ENCODE measurements at places on chromosomes 1 and 21.
A peak's percentile ranks its signal among the peaks of the same experiment; 100 is the strongest.

DNA sequence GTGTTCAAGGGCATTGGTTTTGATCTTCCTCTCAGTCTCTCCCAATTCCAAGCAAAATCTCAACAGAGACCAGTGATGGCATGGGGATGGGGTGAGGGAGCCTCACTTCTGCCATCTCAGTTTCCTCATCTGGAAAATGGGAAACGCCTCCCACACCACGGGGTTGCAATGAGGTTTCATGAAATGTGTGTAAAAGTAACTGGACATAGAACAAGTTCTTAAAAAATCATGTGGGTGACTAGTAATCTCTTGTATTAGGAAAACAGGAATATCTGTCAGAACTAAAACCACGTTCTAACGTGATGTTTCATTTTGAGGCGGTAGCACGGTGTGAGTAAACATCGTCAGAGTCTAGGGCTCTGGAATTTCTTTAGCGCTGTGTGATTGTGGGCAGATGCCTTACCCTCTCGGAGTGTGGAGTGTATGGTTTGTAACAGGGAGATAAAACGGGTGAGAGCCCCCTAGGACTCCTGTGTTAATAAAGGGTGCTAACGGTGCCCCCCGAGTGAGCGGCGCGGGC is 55.5 kb upstream of the DNAJC6 start:
- H3K4me3 ChIP-seq, result peak overlapping the region; percentile 96
- H3K27me3 ChIP-seq, result peaks cover 8% of the 10 kb centered on the region
- H3K36me3 ChIP-seq, result peaks cover 4% of the 10 kb centered on the region

GRCh38 chr1:1628754-1629429 is 3.1 kb upstream of the MMP23B start:
- no peak overlapping the region for H3K27ac ChIP-seq
- H3K27me3 ChIP-seq, result peaks cover 1% of the 10 kb centered on the region
- no peak overlapping the region for H3K4me3 ChIP-seq
- no peaks in the 10 kb centered on the region for H3K4me1 ChIP-seq
- no peak for DNase-seq

GRCh38 chr1:51310871-51311613 is 19.3 kb downstream of the TTC39A start:
- H3K27ac ChIP-seq, result no peak overlapping the region
- no peak overlapping the region for H3K4me3 ChIP-seq
- H3K36me3 ChIP-seq, result no peaks in the 10 kb centered on the region
- peaks cover 12% of the 10 kb centered on the region for H3K27me3 ChIP-seq
- peaks cover 30% of the 10 kb centered on the region for H3K4me1 ChIP-seq
- no peak for DNase-seq

GRCh38 chr1:61724813-61725694 is at the start of gene TM2D1:
TSS of gene TM2D1 (minus strand) at chr1:61725141. CDS start at chr1:61725120, 21 bp downstream.
- peak within 1 kb of the TSS; percentile 93 for H3K4me3 ChIP-seq
- peak; percentile 90 for DNase-seq
- H3K27me3 ChIP-seq, result peaks cover 5% of the 10 kb centered on the region
- H3K4me1 ChIP-seq, result peaks cover 4% of the 10 kb centered on the region
- no peaks in the 10 kb centered on the region for H3K36me3 ChIP-seq

GRCh38 chr1:11071463-11072215 is 11.8 kb upstream of the SRM start:
- peaks cover 51% of the 10 kb centered on the region for H3K36me3 ChIP-seq
- no peaks in the 10 kb centered on the region for H3K4me1 ChIP-seq
- H3K27ac ChIP-seq, result no peak overlapping the region

DNA sequence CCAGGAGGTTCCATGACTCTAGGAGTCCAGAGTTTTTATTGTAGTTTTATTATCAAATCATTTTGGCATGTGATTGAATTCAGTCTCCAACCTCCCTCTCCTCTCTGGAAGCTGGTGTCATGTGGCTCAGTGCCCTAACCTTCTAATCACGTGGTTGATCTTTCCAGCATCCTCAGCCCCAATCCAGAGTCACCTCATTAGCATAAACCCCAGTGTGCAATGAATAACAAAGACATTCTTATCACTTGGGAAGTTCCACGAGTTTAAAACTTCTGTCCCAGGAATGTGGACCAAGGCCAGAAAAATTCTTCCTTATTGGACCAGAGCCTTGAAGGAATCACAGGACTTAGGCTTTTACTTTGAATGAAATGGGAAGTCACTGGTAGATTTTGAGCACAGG is 52.2 kb downstream of the KIRREL1 start:
- peaks cover 4% of the 10 kb centered on the region for H3K36me3 ChIP-seq
- peaks cover 17% of the 10 kb centered on the region for H3K4me1 ChIP-seq
- peaks cover 5% of the 10 kb centered on the region for H3K27me3 ChIP-seq
- H3K27ac ChIP-seq, result no peak overlapping the region

GRCh38 chr21:29904359-29905282 is 35.2 kb downstream of the GRIK1 start:
- H3K27ac ChIP-seq, result no peak overlapping the region
- no peak for DNase-seq
- H3K4me1 ChIP-seq, result no peaks in the 10 kb centered on the region
- no peaks in the 10 kb centered on the region for H3K27me3 ChIP-seq

- H3K4me3 ChIP-seq, result no peak overlapping the region
- no peak overlapping the region for H3K27ac ChIP-seq
- H3K36me3 ChIP-seq, result no peaks in the 10 kb centered on the region
- no peak for DNase-seq
- H3K27me3 ChIP-seq, result peaks cover 9% of the 10 kb centered on the region
Measured at GRCh38 chr1:201206176-201206575, 15.6 kb downstream of the IGFN1 start.

GRCh38 chr21:37529649-37530048 is 163.1 kb downstream of the DYRK1A start:
- no peak for DNase-seq
- no peak overlapping the region for H3K27ac ChIP-seq
- peaks cover 15% of the 10 kb centered on the region for H3K36me3 ChIP-seq
- H3K27me3 ChIP-seq, result peaks cover 2% of the 10 kb centered on the region
- H3K4me1 ChIP-seq, result peaks cover 8% of the 10 kb centered on the region
- H3K4me3 ChIP-seq, result no peak overlapping the region

DNA sequence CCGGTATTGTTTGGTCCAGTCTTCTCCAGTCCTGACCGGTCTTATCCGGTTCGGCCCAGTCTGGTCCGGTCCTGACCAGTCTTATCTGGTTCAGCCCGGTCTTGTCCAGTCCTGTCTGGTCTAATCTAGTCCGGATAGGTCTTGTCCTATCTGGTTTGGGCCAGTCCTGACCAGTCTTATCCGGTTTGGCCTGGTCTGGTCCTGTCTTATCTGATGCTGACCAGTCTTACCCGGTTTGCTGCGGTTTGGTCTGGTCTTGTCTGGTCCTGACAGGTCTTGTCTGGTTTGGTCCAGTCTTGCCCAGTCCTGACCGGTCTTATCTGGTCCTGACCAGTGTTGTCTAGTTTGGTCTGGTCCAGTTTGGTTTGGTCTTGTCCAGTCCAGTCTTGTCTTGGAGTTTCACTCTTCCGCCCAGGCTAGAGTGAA is 30.1 kb downstream of the DHX9 start:
- peak; percentile 26 for DNase-seq
- H3K27me3 ChIP-seq, result no peaks in the 10 kb centered on the region
- no peak overlapping the region for H3K4me3 ChIP-seq

DNA sequence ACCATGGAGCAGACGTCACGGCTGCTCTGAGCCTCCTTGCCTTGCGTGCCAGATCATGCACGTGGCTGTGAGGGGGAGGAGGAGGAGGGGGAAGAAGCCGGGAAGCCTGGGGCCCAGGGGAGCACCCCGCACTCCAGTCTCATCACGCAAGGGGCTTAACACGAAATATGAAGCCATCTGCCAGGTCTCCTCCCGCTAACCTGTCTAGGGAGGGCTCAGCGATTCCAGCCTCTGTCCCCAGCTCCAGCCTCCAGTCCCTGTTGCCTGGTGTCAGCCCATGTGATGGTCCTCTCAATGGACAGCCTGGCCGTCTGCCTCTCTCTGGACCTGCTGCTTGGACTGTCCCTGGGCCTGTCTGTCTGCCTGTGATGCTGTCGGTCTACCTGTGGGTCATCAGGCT is 22.5 kb upstream of the C1QA start:
- no peak overlapping the region for H3K4me3 ChIP-seq
- H3K27me3 ChIP-seq, result peaks cover 7% of the 10 kb centered on the region
- no peaks in the 10 kb centered on the region for H3K4me1 ChIP-seq
- H3K36me3 ChIP-seq, result no peaks in the 10 kb centered on the region

- peaks cover 2% of the 10 kb centered on the region for H3K36me3 ChIP-seq
- no peak for DNase-seq
- peak overlapping the region; percentile 52 for H3K27ac ChIP-seq
- peak overlapping the region; percentile 74 for H3K4me3 ChIP-seq
- peaks cover 59% of the 10 kb centered on the region for H3K4me1 ChIP-seq
Measured at GRCh38 chr1:225425201-225425786, 2.5 kb downstream of the LBR start.

GRCh38 chr1:44929531-44929930 is 56.9 kb downstream of the EIF2B3 start:
- peaks cover 7% of the 10 kb centered on the region for H3K36me3 ChIP-seq
- H3K27me3 ChIP-seq, result no peaks in the 10 kb centered on the region
- H3K4me3 ChIP-seq, result no peak overlapping the region
- no peak overlapping the region for H3K27ac ChIP-seq
- peaks cover 3% of the 10 kb centered on the region for H3K4me1 ChIP-seq

DNA sequence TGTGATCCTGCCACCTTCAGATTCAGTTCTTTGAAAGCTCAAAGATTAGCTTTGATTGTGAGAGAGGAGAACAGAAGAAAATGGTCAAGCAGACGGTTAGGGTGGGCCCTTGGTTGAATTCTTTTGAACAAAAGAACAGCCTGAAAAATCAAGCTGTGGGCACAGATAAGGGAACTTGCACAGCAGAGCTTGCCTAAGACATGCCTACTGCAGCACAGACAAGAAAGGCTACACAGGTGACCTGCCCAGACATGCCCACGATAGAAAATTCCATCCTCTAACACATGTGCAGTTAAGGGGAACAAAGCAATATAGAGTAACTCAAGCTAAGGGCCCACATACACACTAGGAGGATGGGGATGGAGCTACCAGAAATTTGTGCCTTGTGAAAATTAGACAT is 512.5 kb upstream of the LRRC7 start:
- H3K4me1 ChIP-seq, result peaks cover 6% of the 10 kb centered on the region
- H3K36me3 ChIP-seq, result no peaks in the 10 kb centered on the region
- H3K27ac ChIP-seq, result peak overlapping the region; percentile 63
- DNase-seq, result no peak
- no peaks in the 10 kb centered on the region for H3K27me3 ChIP-seq

- H3K4me3 ChIP-seq, result no peak overlapping the region
- H3K27ac ChIP-seq, result no peak overlapping the region
- no peak for DNase-seq
- no peaks in the 10 kb centered on the region for H3K36me3 ChIP-seq
- H3K27me3 ChIP-seq, result peaks cover 4% of the 10 kb centered on the region
Measured at GRCh38 chr1:181630398-181630797, 147.1 kb downstream of the CACNA1E start.

- no peaks in the 10 kb centered on the region for H3K27me3 ChIP-seq
- no peak overlapping the region for H3K27ac ChIP-seq
- H3K4me3 ChIP-seq, result no peak overlapping the region
- peaks cover 28% of the 10 kb centered on the region for H3K36me3 ChIP-seq
- DNase-seq, result no peak
Measured at GRCh38 chr1:220243947-220244346, 28.3 kb downstream of the RAB3GAP2 start.

DNA sequence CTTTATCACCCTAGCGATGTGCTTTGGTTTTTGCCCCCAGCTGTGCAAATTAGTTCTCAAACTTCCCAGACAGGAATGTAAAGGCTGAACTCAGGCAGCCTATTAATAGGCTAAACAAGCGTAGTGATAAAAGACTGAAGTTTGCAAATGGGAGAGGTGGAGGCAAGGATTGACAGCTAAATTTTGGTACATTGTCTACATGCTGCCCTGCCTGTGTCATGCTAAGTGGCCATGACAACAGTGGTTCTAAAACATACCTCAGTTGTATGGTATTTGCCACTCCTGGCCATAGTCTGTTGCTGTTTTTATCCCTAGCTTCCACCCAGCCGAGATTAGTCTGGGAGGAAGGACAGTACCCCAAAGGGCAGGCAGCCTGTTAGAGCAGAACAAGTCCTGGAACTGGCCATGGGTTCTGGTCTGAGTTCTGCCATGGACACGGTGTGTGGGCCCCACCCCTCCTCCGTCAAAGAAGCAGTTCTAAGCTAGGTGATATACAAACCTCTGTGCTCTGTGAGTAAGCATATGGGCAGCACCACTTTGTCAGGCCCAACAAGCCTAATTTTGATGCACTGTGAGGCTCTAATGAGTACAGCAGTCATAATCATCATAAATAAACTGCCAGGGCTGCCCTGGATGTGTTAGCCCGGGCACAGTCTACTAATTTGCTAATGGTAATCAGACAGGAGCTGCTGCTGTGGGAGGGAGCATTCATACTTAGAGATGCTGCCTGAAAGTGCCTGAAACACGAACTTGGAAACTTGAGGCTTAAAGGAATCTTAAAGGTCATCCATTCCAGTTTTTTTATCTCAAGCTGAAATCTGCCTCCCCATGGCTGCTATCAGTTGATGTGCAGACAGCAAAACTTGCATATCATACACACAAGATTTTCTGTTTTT is 177.1 kb downstream of the HHAT start:
- no peak overlapping the region for H3K4me3 ChIP-seq
- no peak overlapping the region for H3K27ac ChIP-seq
- no peaks in the 10 kb centered on the region for H3K4me1 ChIP-seq
- H3K36me3 ChIP-seq, result no peaks in the 10 kb centered on the region

- H3K4me1 ChIP-seq, result peaks cover 4% of the 10 kb centered on the region
- H3K4me3 ChIP-seq, result no peak overlapping the region
- H3K27me3 ChIP-seq, result peaks cover 4% of the 10 kb centered on the region
- DNase-seq, result no peak
- no peak overlapping the region for H3K27ac ChIP-seq
- peaks cover 2% of the 10 kb centered on the region for H3K36me3 ChIP-seq
Measured at GRCh38 chr1:42904434-42904833, 54.2 kb downstream of the SLC2A1 start.

- H3K36me3 ChIP-seq, result no peaks in the 10 kb centered on the region
- no peaks in the 10 kb centered on the region for H3K27me3 ChIP-seq
- H3K27ac ChIP-seq, result no peak overlapping the region
- no peak for DNase-seq
- peaks cover 3% of the 10 kb centered on the region for H3K4me1 ChIP-seq
Measured at GRCh38 chr1:211895126-211895759, 64.7 kb upstream of the LPGAT1 start.

DNA sequence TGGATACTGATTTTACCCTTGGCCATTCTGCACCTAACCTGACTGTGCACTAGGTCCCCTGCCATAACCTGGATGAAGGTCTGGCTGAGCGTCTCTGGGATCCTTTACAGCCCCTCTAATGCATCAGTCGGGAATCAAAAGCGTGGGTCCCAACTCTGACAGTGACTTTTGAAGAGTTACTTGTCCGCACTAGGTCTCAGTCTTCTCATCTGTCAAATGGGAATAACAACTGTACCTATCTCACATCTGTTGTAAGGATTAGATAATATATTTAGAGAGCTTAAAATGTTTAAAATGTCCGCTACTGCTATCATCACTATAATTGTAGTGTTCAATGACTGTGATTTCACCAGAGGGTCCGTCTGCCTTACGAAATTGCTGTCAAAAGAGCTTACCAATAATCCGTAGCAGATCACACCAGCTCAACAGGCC is 746 bp downstream of the TADA1 start:
- no peak for DNase-seq
- H3K4me1 ChIP-seq, result peaks cover 15% of the 10 kb centered on the region
- peaks cover 8% of the 10 kb centered on the region for H3K36me3 ChIP-seq
